ENCODE measurements at places on chromosomes 2 and 18. TPM values are rescaled to one million over a fixed set of nuclear protein-coding genes. Genes with fewer than 3 reads are reported as not detected.

The IL37 gene
- not detected for total RNA-seq

The MPHOSPH10 gene
- 30.2 TPM for total RNA-seq

The GALNT14 gene
- 0.21 TPM for total RNA-seq

The CYP26B1 gene
- not detected for total RNA-seq

The ZNF396 gene
- total RNA-seq: 0.79 TPM

The POLE4 gene
- 46.8 TPM for total RNA-seq

DNA sequence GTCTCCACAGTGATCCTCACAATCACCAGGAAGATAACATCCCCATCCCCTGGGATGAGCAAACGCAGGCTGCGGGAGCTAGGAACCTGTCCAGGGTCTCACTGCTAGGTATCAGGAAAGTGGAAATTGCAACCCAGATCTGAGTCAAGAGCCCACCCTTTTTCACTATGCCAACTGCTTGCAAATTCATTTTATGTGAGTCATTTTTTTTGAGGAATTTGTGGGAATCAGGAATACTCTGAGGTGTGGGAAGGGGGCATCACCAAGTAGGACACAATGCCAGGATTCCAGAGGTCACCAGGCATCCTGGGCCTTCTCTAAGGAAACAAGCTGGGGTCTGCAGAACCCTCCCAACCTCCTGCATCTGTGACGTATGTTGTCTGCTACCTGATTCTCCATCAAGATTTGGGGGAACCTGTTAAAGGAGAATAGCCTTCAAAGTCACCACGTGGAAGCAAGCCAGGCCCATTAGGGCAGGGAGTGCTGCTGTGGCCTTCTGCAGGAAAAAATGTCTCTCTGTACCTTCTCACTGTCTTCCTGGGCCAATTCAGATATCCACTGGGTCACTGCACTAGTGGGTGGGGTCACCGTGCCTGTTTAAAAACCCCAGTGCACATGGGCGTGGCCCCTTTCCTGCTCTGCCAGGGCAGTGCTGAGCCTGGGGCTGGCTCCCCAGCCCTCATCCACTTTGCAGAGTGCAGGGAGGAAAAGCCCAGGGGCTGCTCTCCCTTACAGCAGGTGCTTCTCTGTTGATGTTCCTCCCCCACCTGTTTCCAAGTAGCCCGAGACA lies 50.2 kb downstream of the MCFD2 start:
- no peaks in the 10 kb centered on the region for H3K36me3 ChIP-seq
- H3K27ac ChIP-seq: no peak overlapping the region
- H3K4me1 ChIP-seq: peaks cover 16% of the 10 kb centered on the region
- H3K27me3 ChIP-seq: no peaks in the 10 kb centered on the region
- no peak overlapping the region for H3K4me3 ChIP-seq

- H3K4me1 ChIP-seq: peaks cover 49% of the 10 kb centered on the region
- no peaks in the 10 kb centered on the region for H3K27me3 ChIP-seq
- H3K36me3 ChIP-seq: peaks cover 73% of the 10 kb centered on the region
- H3K27ac ChIP-seq: no peak overlapping the region
- H3K4me3 ChIP-seq: no peak overlapping the region
These were observed 29.7 kb upstream of the CASP10 start for GRCh38 chr2:201152999-201153815.

- H3K4me3 ChIP-seq: no peak overlapping the region
- H3K4me1 ChIP-seq: no peaks in the 10 kb centered on the region
- no peaks in the 10 kb centered on the region for H3K36me3 ChIP-seq
- H3K27me3 ChIP-seq: no peaks in the 10 kb centered on the region
- peak; percentile 50 for DNase-seq
- no peak overlapping the region for H3K27ac ChIP-seq
These were observed 495.7 kb upstream of the SMIM21 start for GRCh38 chr18:75923169-75923568.

DNA sequence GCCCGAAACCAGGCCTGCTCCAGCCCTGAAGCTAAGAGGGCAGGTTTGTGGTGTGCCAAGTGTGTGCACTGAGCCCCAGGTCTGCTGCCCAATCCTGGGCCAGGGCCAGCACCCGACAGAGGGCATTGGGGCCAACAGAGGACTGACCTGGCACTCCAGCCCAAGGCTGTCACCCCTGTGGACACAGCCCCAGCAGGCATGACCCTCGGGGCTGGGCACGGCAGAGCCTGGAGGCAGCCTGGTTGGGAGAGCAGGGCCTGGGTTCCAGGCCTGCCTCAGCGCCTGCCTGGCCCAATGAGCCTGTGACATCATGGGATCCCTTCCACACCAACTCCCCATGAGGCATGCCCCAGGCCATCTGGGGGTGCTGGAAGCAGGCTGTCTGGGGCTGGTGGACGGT lies 10.8 kb upstream of the SNED1 start:
- no peak for DNase-seq
- H3K27me3 ChIP-seq: no peaks in the 10 kb centered on the region
- no peaks in the 10 kb centered on the region for H3K36me3 ChIP-seq

GRCh38 chr18:6004119-6004518 lies 108.8 kb upstream of the TMEM200C start:
- H3K27ac ChIP-seq: no peak overlapping the region
- no peak overlapping the region for H3K4me3 ChIP-seq
- H3K4me1 ChIP-seq: no peaks in the 10 kb centered on the region
- no peaks in the 10 kb centered on the region for H3K36me3 ChIP-seq
- H3K27me3 ChIP-seq: no peaks in the 10 kb centered on the region

GRCh38 chr2:102425441-102426132 lies 2.6 kb downstream of the IL18RAP start:
- no peaks in the 10 kb centered on the region for H3K36me3 ChIP-seq
- no peak for DNase-seq
- no peak overlapping the region for H3K27ac ChIP-seq
- H3K27me3 ChIP-seq: peaks cover 8% of the 10 kb centered on the region
- H3K4me1 ChIP-seq: no peaks in the 10 kb centered on the region

- H3K27me3 ChIP-seq: no peaks in the 10 kb centered on the region
- no peak for DNase-seq
- H3K4me3 ChIP-seq: no peak overlapping the region
- H3K4me1 ChIP-seq: no peaks in the 10 kb centered on the region
- H3K36me3 ChIP-seq: no peaks in the 10 kb centered on the region
These were observed 508.8 kb upstream of the CELF4 start for GRCh38 chr18:38074298-38074876.

GRCh38 chr2:220476877-220477276 lies 849.4 kb downstream of the SLC4A3 start:
- H3K27me3 ChIP-seq: no peaks in the 10 kb centered on the region
- no peak overlapping the region for H3K27ac ChIP-seq
- no peaks in the 10 kb centered on the region for H3K4me1 ChIP-seq
- DNase-seq: no peak

- no peak overlapping the region for H3K27ac ChIP-seq
- H3K4me1 ChIP-seq: no peaks in the 10 kb centered on the region
- H3K27me3 ChIP-seq: no peaks in the 10 kb centered on the region
- no peak for DNase-seq
These were observed 219.5 kb upstream of the TANK start for GRCh38 chr2:160940699-160941098.

GRCh38 chr2:47354013-47354847 lies 48.7 kb upstream of the MSH2 start:
- peaks cover 27% of the 10 kb centered on the region for H3K4me1 ChIP-seq
- H3K27me3 ChIP-seq: no peaks in the 10 kb centered on the region
- no peaks in the 10 kb centered on the region for H3K36me3 ChIP-seq
- H3K4me3 ChIP-seq: no peak overlapping the region

DNA sequence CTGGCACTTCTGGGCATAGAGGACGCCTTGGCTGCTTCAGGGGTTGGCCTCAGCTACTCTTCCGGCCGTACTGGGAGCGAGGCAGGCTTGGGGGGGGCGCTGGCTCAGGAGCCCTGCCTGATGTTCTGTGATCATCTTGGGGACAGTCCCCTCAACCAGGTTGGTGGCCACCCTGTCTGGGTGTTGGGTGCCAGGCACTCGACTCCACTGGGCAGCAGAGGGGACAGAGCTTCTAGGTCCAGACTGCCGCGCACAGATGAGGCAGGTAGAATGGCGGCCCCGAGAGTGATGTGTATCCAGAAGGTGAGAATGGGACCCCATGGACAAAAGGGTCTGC lies 84.9 kb downstream of the ASB1 start:
- H3K27ac ChIP-seq: no peak overlapping the region
- no peak for DNase-seq
- no peak overlapping the region for H3K4me3 ChIP-seq
- no peaks in the 10 kb centered on the region for H3K36me3 ChIP-seq

DNA sequence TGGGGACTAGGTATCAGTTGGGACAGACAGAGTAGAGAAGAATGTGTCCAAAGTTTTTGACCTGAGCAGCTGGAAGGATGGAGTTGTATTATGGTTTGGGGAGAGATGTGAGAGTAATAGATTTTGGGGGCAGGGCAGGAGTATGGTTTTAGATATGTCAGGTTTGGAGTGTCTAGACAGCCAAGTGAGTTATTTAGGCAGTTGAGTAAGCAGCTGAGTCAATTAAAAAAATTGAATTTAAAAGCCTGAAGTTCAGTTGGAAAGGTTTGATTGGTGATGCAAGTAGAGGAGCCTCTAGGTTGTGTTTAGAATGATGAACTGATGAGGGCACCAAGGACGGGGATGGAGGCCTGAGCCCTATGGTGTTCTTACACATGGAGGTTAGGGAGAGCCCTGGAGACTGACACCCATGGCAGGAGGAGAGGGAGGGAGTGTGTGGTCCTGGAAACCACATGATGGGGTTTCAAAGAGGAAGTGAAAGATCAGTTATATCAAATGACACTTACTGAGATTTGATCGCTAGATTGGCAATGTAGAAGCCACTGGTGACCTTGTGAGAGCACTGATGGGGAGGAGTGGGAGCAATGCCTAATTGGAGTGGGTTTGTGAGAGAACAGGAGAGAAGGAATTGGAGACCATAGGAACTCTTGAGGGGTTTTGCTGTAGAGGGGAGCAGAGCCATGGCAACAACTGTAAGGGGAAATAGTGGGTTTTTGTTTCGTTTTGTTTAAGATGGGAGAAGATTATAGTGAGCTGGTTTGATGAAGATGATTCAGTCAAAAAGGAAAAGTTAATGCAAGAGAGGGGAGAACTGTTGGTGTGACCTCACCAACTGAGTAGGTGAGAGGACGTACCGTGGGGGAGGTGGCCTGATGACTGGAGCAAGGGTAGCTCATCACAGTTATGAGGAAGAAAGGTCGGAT lies 10.3 kb downstream of the ITGA6 start:
- H3K27me3 ChIP-seq: no peaks in the 10 kb centered on the region
- peaks cover 59% of the 10 kb centered on the region for H3K4me1 ChIP-seq
- H3K36me3 ChIP-seq: no peaks in the 10 kb centered on the region
- no peak for DNase-seq
- H3K4me3 ChIP-seq: no peak overlapping the region

GRCh38 chr2:128793404-128793803 lies 474.7 kb upstream of the HS6ST1 start:
- H3K4me1 ChIP-seq: no peaks in the 10 kb centered on the region
- H3K4me3 ChIP-seq: no peak overlapping the region
- no peak overlapping the region for H3K27ac ChIP-seq
- H3K27me3 ChIP-seq: no peaks in the 10 kb centered on the region
- DNase-seq: no peak
- H3K36me3 ChIP-seq: no peaks in the 10 kb centered on the region

DNA sequence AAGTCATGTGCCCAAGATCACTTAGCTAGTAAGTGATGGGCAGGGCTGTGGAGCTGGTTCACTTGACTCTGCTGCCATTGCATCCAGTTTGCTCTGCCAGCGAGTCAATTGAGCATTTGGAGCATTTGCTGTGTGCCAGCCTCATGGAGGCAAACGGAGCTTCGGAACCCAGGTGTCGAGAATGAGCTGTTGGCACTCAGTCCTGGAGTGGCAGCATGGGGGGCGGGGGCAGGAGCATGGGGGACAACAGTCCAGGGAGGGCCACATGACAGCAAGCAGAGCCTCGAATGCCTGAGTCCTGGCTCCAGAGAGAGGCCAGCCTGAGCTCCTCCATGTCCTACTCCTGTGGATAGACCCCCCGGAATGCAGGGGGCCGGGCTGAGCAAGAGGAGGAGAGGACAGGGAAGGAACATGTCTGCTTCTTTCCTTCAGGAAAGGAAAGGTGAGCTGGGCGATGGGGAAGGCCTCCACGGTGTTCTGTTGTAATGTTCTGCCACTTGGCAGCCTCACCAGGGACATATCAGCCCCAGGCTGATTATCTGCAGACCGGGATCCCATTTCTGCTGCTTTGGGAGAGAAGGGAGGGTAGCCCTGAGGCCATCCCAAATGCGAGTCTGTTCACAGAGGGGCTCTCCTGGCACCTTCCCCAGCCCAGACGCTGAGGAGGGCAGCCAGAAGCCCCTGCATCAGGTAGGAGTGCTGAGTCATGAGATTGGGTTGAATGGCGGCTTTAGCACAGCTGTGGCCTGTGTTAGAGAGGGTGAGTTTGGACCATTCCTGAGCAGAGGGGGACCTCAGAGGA lies 59.6 kb downstream of the HPCAL1 start:
- no peaks in the 10 kb centered on the region for H3K4me1 ChIP-seq
- no peak for DNase-seq
- no peaks in the 10 kb centered on the region for H3K27me3 ChIP-seq
- no peaks in the 10 kb centered on the region for H3K36me3 ChIP-seq
- H3K27ac ChIP-seq: no peak overlapping the region

DNA sequence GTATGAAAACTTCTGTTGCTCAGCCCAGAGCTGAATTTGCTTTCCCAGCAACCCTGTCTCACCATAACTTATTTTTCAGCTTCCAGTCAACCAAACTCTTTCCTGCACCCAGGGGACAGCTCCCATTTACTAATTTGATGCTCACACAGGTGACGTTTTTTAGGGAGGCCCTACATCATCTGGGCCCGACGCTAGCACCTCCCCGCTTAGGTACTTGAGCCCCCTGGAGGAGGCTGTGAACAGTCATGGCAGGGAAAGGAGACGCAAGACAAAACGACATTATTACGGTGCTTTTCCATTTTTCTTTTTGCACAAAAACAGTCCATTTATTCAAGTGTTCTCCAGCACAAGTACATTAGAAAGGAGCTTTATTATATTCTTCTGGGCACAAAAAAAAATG lies 59.2 kb upstream of the POMC start:
- no peaks in the 10 kb centered on the region for H3K4me1 ChIP-seq
- no peaks in the 10 kb centered on the region for H3K36me3 ChIP-seq
- no peak for DNase-seq

GRCh38 chr2:112055730-112056625 lies 909 bp downstream of the TMEM87B start:
- H3K4me1 ChIP-seq: peaks cover 20% of the 10 kb centered on the region
- peak overlapping the region; percentile 67 for H3K27ac ChIP-seq
- no peaks in the 10 kb centered on the region for H3K27me3 ChIP-seq
- DNase-seq: peak; percentile 84
- H3K36me3 ChIP-seq: peaks cover 28% of the 10 kb centered on the region
- peak overlapping the region; percentile 90 for H3K4me3 ChIP-seq

- no peaks in the 10 kb centered on the region for H3K36me3 ChIP-seq
- no peak for DNase-seq
- no peak overlapping the region for H3K4me3 ChIP-seq
- H3K4me1 ChIP-seq: no peaks in the 10 kb centered on the region
- H3K27ac ChIP-seq: no peak overlapping the region
These were observed 52.8 kb upstream of the TMEM182 start for GRCh38 chr2:102708847-102709559.

GRCh38 chr2:11495844-11496681 lies 30.1 kb upstream of the E2F6 start:
- H3K4me3 ChIP-seq: no peak overlapping the region
- no peak overlapping the region for H3K27ac ChIP-seq
- no peaks in the 10 kb centered on the region for H3K4me1 ChIP-seq

Measured in SJSA1 (cell line).